SW 1271 (cell line): ENCODE measurements at places on chromosomes 5 and 9.

- DNase-seq: no peak
Measured at GRCh38 chr5:50476549-50476948, 35.5 kb upstream of the EMB start.

GRCh38 chr9:6348766-6349165 is 20.6 kb downstream of the TPD52L3 start:
- DNase-seq: no peak

GRCh38 chr5:150022158-150022531 is 21.6 kb downstream of the HMGXB3 start:
- DNase-seq: peak; percentile 93

DNA sequence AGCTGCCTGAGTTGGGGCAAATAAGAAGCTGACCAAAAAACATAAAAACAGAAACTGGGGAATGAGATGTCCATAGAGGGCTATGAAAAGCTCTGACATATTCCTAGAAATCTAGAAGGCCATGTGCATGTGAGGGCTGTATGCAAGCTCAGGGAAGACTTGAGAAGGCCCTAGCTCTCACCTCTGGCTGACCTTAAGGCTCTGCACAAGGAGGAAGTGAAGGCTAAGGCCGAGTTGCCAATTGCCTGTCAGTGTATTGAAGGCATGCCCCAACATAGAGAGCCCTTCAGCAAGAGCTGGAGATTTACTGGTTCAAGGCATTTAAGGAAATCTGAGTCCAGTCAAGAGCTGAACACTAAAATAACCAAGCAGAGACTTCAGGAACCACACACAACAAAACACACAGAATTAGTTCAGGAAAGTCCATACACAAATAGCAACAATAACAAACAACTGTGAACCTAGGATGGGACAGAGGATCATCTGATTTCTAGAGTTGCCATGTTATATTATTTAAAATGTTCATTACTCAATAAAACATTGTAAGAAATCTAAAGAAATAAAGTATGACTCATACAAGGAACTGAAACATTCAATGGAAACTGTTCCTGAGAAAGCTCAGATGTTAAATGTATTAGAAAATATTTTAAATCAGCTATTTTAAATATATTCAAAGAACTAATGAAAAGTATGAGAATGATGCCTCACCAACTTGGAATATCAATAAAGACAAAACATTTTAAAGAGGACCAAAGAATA is 161.8 kb downstream of the AUH start:
- no peak for DNase-seq
